Naive thymus-derived CD4-positive, alpha-beta T cell (primary cell): ENCODE measurements at places on chromosomes 16 and 17. TPM values are rescaled to one million over a fixed set of nuclear protein-coding genes. Genes with fewer than 3 reads are reported as not detected.
A peak's percentile ranks its signal among the peaks of the same experiment; 100 is the strongest.

- no peaks in the 10 kb centered on the region for H3K27me3 ChIP-seq
- DNase-seq = no peak
- no peak overlapping the region for H3K27ac ChIP-seq
- no peaks in the 10 kb centered on the region for H3K36me3 ChIP-seq
- H3K4me3 ChIP-seq = no peak overlapping the region
Measured at GRCh38 chr17:73261952-73262675, 434 bp upstream of the CPSF4L start.

GRCh38 chr17:33142705-33143299 is 150.3 kb downstream of the ASIC2 start:
- H3K4me3 ChIP-seq = no peak overlapping the region
- H3K27me3 ChIP-seq = no peaks in the 10 kb centered on the region
- no peaks in the 10 kb centered on the region for H3K4me1 ChIP-seq

DNA sequence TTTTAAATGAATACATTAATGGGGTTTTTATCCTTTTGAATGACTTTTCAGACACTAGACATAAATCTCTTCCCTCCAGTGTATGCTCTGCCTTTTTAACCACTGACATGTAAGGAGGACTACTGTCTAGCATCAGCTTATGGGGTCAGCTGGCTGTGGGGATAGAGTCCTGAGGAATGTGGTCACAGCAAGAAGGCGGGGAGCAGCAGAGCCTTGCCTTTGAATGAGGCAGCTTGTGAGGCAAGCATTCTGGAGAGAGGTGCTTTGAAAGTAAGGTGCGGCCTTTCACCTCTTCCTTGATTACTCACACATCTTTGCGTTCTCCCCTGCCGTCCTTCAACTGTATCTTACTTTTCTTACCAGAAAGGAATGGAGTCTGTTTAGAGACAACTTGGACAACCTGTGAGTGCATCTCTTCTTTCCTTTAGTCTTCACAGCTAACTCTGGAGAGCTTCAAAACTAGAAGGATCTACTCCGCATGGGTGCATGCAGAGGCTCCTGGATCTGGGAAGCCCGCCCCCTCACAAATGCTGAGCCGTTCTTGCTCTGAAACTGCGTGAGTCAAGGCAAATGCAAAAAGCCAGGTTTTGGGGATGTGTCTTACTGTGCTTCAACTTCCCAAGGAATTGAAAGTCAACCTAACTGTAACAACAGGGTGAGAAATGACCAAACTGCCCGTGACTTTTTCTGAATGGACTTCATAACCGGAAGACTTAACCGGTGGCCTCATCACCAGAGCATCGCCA is 49.9 kb downstream of the ADCY7 start:
- no peak overlapping the region for H3K27ac ChIP-seq
- no peak overlapping the region for H3K4me3 ChIP-seq
- H3K4me1 ChIP-seq = no peaks in the 10 kb centered on the region
- H3K36me3 ChIP-seq = peaks cover 31% of the 10 kb centered on the region
- no peak for DNase-seq

DNA sequence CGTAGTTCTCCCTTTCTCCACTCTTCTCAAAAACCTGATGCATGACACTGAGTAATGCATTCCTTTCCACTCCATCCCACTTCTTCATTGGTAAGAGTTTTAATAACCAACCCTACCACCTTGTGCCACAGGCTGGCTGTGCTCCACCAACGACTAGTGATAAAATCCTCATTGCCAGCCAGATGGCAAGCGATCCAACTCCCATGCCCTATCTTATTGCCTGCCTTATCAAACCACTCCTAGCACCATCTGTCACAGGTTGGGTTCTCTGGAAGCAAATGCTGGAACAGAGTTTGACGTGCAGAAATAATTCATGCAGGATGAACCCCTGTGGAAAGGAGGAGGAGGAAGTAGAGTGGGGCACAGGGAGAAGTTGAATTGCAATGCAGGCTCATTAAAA is 99.5 kb downstream of the CHD9NB start:
- no peaks in the 10 kb centered on the region for H3K4me1 ChIP-seq
- H3K27ac ChIP-seq = no peak overlapping the region
- no peak for DNase-seq
- no peak overlapping the region for H3K4me3 ChIP-seq

- H3K27ac ChIP-seq = no peak overlapping the region
- no peaks in the 10 kb centered on the region for H3K36me3 ChIP-seq
- DNase-seq = no peak
- no peak overlapping the region for H3K4me3 ChIP-seq
- H3K27me3 ChIP-seq = no peaks in the 10 kb centered on the region
Measured at GRCh38 chr17:60403962-60404361, 12.0 kb upstream of the USP32 start.

- DNase-seq = no peak
- H3K4me1 ChIP-seq = peaks cover 5% of the 10 kb centered on the region
- H3K27me3 ChIP-seq = no peaks in the 10 kb centered on the region
- no peak overlapping the region for H3K4me3 ChIP-seq
Measured at GRCh38 chr16:2535625-2536013, 2.2 kb upstream of the PDPK1 start.

DNA sequence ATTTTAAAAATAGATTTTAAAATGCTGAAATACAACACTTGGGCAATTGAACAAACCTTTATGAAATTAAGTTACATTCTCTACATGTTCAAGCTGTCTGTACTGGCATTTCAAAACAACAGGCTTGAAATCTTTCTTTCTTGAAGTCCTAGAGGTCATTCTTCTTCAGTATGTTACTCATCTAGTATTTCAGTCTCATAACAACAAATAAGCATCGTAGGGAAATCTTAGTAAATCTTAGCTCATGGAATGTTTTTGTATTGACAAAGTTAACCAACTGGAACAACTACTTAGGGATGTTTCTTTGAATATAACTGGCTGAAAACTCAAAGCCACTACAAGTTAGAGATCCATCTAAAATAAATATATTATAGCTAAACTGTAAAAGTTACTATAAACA is 96.6 kb downstream of the KIF2B start:
- no peaks in the 10 kb centered on the region for H3K4me1 ChIP-seq
- H3K27me3 ChIP-seq = no peaks in the 10 kb centered on the region
- DNase-seq = no peak
- H3K4me3 ChIP-seq = no peak overlapping the region
- no peaks in the 10 kb centered on the region for H3K36me3 ChIP-seq
- H3K27ac ChIP-seq = no peak overlapping the region

GRCh38 chr16:869823-870641 is 69.5 kb upstream of the GNG13 start:
- H3K36me3 ChIP-seq = no peaks in the 10 kb centered on the region
- DNase-seq = no peak
- H3K4me1 ChIP-seq = no peaks in the 10 kb centered on the region
- H3K4me3 ChIP-seq = no peak overlapping the region
- no peak overlapping the region for H3K27ac ChIP-seq

DNA sequence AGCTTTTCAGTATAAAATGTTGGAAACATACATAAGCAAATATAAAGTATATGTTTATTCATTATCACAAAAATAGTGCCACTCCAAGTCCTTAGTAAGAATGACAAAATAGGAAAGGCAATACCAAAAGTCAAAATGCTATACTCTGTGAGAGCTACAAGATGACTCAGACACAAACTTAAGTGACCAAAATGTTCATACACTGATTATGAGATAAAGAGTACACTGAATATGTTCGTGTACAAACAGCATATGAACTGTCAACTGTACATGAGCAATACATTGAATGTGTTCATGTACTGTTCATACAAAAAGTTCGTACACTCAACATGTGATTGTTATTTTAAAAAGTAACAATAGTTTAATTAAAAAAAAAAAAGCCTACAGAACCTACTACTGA is 103.3 kb downstream of the CA4 start:
- H3K4me1 ChIP-seq = no peaks in the 10 kb centered on the region
- H3K36me3 ChIP-seq = no peaks in the 10 kb centered on the region
- no peaks in the 10 kb centered on the region for H3K27me3 ChIP-seq
- DNase-seq = no peak

- no peak overlapping the region for H3K4me3 ChIP-seq
- H3K27ac ChIP-seq = no peak overlapping the region
- H3K4me1 ChIP-seq = no peaks in the 10 kb centered on the region
- no peaks in the 10 kb centered on the region for H3K27me3 ChIP-seq
- H3K36me3 ChIP-seq = no peaks in the 10 kb centered on the region
- no peak for DNase-seq
Measured at GRCh38 chr17:28469376-28469775, 4.1 kb upstream of the SLC13A2 start.

DNA sequence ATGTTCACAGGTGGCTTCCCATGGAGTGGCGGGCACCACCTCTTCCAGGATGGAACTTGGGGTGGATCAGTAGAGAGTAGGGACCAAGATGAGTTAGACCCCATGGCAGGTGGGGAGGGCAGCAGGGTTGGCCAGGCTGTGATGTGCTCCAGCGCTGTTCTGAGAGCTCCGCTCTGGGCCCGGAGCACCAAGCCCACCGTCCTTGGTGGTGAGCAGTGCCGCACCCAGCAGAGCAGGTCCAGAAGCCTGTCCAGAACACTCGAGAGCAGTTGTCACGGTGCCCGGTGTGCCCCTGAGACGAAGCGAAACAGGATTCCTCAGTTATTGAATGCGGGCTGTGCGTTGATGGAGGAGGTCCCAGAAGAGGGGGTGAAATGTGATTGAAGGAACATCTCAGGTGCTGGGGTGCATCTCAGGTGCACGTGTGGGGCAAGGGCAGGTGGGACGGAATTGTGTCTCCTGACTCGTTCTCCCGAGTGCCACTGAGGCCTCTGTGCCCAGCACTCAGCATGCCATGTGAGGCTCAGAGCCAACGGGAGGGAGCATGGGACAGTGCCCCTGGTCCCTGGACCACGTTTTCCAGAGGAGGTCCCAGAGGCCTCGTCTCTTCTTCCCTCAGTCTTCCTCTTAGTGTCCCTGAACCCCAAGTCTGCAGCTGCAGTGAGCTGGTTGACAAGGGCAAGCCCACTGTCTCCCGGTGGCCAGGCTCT is 39.5 kb downstream of the COX4I1 start:
- H3K4me1 ChIP-seq = no peaks in the 10 kb centered on the region
- H3K27me3 ChIP-seq = no peaks in the 10 kb centered on the region
- H3K27ac ChIP-seq = no peak overlapping the region
- H3K4me3 ChIP-seq = no peak overlapping the region
- DNase-seq = no peak

- H3K27ac ChIP-seq = peak overlapping the region; percentile 18
- DNase-seq = peak; percentile 63
- H3K4me3 ChIP-seq = no peak overlapping the region
- no peaks in the 10 kb centered on the region for H3K27me3 ChIP-seq
Measured at GRCh38 chr17:40075201-40075941, 12.6 kb downstream of the THRA start.

DNA sequence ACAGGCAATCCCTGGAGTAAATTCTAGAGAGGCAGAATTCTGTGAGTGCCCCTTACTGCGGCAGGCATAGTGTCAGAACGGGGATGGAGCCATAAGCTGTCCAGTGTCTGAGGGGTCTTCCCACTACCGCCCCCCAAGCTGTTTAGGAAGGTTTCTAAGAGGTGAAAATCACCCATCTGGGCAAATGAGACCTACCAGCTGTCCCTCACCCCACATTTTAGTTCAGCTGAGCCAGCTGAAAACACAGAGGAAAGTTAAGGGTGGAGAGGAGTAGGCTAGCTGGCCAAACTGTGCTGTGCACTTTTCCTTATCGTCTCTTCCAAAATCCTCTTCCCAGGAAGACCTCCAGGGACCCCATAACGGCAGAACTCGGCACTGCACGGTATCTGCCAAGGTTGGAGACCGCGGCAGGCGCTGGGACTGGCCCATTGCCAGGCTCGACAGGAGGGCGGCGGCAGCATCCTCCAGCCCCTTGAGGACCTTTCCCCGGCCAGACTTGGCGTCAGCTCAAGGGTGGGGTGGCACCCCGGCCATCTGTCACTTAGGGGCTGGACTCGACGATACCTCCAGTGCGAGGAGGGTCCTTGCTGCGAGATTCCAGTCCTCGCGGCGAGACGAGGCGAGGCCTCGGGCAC is 955 bp downstream of the ACLY start:
- H3K4me1 ChIP-seq = peaks cover 14% of the 10 kb centered on the region
- peak overlapping the region; percentile 94 for H3K4me3 ChIP-seq
- no peaks in the 10 kb centered on the region for H3K27me3 ChIP-seq
- no peaks in the 10 kb centered on the region for H3K36me3 ChIP-seq
- peak overlapping the region; percentile 79 for H3K27ac ChIP-seq
- peak; percentile 28 for DNase-seq

DNA sequence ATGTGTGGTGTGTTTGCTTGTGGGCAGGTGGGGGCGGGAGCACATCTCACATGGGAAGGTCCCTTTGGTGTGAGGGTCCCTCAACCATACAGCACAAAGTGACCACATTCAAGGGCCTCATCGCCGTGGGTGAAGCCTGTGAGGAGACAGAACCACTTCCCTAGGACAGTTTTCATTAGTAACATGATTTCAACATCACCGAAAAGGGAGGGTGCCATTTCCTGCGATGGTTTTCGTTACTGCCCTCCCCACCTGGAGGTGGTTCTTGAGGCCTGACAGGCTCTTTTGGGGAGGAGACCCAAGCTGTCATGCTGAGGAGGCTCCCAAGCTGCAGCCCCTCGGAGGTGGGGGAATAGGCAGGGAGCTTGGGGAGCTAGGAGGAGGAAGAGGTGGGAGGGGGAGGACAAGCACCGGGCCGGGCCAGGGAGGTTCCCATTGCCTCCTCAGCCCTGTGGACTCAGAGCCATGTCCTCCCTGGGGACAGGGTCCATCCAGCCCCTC is 9.5 kb downstream of the CD300LB start:
- no peaks in the 10 kb centered on the region for H3K27me3 ChIP-seq
- H3K4me3 ChIP-seq = no peak overlapping the region
- H3K4me1 ChIP-seq = no peaks in the 10 kb centered on the region
- no peak overlapping the region for H3K27ac ChIP-seq

DNA sequence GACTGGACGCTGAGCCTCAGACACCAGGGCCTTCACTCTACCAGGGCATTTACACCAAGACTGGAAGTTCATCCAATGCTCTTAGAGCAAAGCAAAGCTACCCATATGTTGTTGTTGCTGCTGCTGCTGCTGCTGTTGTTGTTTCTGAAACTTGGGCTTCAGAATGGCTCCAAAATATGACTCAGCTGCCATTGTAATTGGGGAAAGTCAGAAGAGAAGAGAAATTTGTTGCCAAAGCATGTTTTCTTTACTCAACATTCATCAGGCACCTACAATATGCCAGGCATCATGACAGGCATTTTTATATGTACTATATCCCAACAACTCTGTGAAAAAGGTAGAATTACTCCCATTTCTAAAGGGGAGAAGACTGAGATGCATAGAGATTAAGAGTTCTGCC is 11.9 kb downstream of the KRT32 start:
- H3K4me3 ChIP-seq = no peak overlapping the region
- no peaks in the 10 kb centered on the region for H3K4me1 ChIP-seq
- DNase-seq = no peak
- no peak overlapping the region for H3K27ac ChIP-seq
- H3K27me3 ChIP-seq = no peaks in the 10 kb centered on the region

The OTOP3 gene
- not detected for total RNA-seq

The CSF3 gene
- not detected for total RNA-seq

The RRAD gene
- 0.88 TPM for total RNA-seq

The TNFRSF13B gene
- 0.79 TPM for total RNA-seq

The PLA2G10 gene
- not detected for total RNA-seq

The LUC7L3 gene
- 149 TPM for total RNA-seq

The KRT28 gene
- not detected in 2 replicates for total RNA-seq

The BCL6B gene
- not detected for total RNA-seq

The PPP1R1B gene
- total RNA-seq = not detected

The ITGAD gene
- total RNA-seq = not detected
